Femur (tissue), 1 donor: ENCODE measurements at places on chromosomes 7 and 10.
A peak's percentile ranks its signal among the peaks of the same experiment; 100 is the strongest.

- peak; percentile 50 for DNase-seq
These were observed 6.5 kb downstream of the DUSP5 start for GRCh38 chr10:110504111-110504735.

DNA sequence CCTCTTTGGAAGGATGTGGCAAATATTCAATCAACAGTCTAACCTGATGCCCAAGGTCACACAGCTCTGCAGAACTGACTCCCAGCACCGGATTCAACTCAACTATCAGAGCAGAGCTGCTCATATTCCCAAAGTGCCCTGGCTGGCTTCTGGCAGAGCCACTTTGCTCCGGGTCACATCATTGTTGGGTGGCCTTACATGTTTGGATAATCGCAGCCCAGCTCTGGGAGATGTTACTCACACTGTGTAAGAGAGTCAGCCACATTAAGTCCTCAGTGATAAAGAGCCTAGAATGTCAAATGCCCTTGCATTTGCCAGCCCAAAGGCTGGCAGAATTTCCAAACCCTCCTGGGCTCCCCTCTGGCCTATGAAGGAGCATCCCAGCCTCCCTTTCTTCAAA lies 79.8 kb upstream of the PDE1C start:
- DNase-seq: no peak

GRCh38 chr10:59854571-59854970 lies 51.8 kb downstream of the CCDC6 start:
- DNase-seq: no peak

DNA sequence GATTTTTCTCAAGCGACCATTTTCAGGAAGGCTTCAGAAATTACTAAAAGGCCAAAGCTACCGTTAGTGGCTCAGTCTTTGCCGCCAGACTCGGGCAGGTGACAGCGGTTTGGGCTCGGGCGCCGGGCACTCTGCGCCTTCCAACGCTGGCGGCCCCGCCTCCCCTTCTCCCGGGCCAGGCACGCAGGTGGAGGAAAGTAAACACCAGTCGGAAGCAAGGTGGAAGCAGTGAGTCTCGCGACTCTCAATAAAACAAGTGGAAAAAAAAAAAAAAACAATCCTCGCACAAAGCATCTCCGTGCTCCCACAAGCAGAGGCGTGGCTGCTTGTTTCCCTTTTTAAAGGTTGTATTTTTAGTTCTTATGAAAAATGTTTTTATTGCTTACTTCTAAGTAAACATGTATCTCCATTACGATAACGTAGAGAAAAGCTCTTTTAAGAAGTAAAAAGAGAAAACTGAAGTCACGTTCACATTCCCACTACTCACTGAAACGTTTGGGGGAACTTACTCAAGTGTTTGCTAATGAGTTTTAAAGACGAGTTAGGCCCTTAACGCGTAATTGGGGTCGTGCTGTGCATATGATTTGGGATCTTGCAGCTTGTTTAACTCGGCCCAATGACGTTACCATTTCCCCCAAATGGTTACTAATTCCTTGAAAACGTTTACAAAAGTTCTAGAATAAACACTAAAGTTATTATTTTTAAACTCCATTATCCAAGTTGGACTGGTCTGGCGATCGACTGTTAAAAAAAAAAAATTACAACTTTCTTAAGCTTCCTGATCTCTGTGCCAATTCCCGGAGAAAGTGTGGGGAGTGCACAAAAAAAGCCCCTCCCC lies 864 bp downstream of the CDCA7L start:
- DNase-seq: peak; percentile 26

- DNase-seq: peak; percentile 41
These were observed 464 bp downstream of the KIAA1217 start for GRCh38 chr10:24209432-24209771.

DNA sequence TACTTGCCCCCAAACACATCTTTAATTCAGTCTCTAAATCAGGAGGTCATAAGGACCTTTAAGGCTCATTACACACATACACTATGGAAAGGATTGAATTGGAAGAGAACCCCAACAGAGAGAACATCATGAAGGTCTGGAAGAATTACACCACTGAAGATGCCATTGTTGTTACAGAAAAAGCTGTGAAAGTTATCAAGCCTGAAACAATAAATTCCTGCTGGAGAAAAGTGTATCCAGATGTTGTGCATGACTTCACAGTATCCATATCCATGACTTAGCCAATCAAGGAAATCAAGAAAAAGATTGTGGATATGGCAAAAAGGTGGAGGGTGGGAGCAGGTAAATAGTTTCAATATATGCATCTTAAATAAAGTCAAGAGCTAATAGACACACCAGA lies 13.7 kb downstream of the LIPA start:
- DNase-seq: no peak

GRCh38 chr10:101071267-101071884 lies 9.6 kb downstream of the KAZALD1 start:
- DNase-seq: no peak

DNA sequence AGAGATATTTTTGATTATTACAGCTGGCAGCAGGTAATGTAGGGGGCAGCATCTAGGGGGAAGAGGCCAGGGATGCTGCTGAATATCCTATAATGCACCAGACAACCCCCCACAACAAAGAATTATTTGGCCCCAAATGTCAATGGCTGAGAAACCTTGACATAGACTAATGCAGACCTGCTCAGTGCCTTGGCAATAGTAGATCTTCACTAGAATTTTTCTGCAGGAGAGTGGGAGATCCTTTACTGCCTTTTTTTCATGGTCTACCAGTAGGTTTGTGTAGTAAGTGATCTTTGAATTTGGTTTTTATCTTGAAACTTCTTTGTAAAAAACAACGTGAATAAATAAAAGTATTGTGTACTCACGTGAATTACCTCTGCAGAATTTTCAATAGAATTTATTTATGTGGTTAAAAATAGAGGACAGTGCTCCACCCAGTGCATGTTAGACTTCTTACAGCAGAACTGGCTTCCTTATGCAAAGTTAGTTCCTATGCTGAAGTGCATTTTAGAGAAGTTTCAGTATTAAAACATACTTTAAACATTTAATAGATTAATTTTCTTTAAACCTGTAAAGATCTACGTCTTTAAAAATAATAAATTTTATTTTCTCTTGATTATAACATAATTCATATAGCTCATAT lies 199.6 kb upstream of the HDAC9 start:
- DNase-seq: no peak

GRCh38 chr10:115118346-115118745 lies 25.2 kb downstream of the ATRNL1 start:
- no peak for DNase-seq

DNA sequence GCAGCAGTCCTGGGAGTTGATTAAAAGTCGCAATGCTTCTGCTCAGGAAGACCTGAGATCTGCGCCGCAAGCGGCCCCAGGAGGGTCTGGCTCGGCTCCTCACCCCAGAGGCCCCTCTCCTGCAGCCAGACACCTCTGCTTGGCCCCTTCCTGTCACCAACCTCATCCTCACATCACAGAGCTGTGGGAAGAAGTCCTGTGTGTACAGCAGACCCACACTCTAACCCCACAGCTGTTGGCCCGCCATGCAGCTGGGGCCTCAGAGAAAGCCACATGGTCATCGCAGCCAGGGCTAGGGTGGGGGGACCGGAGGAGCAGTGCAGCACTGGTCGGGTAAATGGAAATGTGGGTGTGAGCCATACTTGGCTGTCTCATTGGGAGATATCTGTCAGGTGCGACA lies 97.7 kb downstream of the RGS10 start:
- no peak for DNase-seq

DNA sequence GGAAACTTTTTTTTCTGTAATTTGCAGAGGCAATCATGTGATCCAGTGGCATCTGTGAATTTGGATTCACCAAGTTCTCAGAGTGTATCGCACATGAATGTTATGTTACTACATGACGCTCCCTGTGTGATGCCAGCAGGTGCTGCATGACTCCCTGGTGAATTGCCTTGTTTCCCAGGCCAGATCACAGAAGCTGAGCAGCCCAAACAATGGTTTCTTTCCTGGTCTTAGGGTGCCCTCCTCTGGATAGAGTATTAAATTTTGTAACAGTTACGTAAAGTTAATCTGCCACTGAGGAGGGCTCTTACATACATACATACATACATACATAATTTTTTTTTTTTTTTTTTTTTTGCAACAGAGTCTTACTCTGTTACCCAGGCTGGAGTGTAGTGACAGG lies 3.6 kb downstream of the ZSCAN21 start:
- peak; percentile 64 for DNase-seq

- no peak for DNase-seq
These were observed 442.1 kb upstream of the FOXK1 start for GRCh38 chr7:4240042-4240441.

DNA sequence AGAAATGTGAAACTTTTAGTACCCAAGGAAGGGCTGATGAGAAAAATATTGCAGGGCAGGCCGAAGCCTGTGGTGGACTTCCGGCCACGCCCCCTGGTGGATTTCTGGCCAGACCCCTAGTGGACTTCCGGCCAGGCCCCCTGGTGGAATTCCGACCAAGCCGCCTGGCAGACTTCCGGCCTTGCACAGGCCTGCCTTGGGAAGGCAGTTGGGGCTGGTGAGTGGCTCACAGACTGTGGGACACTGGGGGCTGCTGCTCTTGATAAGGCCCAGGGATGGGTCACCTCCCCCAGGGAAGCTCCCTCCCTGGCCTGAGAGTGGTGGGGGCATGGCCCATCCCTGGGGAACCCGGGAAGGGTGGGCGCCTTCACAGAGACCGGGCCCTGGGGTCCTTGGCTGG lies 116.4 kb upstream of the MKI67 start:
- DNase-seq: no peak

DNA sequence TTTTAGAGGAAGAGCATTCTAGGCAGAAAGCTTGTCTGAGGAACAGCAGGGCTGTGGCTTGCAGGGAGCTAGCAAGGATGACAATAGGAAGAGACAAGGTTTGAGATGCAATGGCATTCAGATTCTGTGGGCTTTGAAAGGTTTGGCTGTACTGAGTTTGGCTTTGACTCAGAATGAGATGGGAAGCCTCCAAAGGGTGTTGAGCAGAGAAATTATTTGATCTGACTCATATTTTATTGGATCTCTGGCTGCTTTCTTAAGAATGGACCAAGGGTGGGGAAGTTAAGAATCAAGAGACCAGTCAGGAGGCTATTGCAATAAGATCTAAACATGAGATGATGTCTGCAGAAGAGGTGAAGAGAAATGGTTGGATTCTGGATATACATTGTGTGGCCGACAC lies 273.2 kb downstream of the CDK14 start:
- DNase-seq: no peak

- DNase-seq: peak; percentile 40
These were observed 110.7 kb upstream of the FZD8 start for GRCh38 chr10:35752469-35753461.

DNA sequence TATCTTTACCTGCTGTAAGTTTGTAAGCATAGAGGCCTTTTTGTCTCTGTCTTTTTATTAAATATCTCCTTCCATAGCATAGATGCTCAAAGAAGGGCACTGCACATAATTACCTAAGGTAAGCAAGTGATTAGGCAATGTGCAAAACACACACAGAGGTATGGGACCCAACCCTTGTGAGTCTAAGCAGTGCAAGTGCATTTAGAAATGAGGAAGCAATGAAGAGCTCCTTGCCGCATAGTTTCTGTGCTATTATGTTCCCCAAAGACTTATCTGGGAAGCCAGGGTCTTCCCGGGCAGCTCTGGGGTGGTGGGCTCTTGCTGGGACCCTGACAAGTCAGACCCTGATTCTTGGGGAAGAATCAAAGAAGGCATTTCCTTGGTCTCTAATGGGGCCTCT lies 13.5 kb upstream of the MGAM2 start:
- no peak for DNase-seq

DNA sequence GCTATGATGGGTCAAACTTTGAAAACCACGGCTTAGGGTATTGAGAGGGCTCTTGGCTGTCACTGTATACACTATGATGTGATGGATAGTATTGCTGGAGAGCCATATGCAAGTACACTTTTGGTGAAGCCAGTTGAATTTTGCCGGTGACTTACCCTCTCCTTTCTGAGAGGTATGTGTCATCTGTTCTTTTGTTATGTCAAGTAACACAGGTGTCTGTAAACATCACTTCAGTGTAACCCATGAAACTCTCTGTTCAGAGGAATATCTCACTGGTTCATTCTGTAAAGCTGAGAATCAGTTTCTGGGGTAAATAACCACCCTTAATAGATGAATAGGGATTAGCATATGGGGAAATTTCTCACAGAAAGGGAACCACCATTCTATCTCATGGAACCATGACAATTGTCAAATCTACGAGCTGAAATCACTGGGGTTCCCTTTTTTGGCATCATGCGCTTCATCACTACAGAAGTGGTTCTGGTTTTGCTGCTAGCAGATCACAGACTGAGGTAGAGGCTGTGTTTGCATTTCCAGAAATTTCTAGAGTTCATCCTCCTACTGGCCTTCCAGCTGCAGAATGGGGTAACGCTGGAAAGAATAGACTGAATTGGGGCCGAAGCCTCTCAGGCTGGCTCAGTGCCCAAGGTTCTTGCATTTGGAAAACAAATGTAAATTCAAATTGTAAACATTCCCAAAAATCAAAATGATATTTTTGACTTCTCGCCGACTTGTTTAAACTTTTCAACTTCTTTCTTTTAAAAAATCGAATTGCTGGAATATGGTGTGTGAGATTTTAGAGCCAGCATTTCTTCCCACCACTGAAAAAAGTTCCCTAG lies 83.3 kb upstream of the CREB5 start:
- no peak for DNase-seq

DNA sequence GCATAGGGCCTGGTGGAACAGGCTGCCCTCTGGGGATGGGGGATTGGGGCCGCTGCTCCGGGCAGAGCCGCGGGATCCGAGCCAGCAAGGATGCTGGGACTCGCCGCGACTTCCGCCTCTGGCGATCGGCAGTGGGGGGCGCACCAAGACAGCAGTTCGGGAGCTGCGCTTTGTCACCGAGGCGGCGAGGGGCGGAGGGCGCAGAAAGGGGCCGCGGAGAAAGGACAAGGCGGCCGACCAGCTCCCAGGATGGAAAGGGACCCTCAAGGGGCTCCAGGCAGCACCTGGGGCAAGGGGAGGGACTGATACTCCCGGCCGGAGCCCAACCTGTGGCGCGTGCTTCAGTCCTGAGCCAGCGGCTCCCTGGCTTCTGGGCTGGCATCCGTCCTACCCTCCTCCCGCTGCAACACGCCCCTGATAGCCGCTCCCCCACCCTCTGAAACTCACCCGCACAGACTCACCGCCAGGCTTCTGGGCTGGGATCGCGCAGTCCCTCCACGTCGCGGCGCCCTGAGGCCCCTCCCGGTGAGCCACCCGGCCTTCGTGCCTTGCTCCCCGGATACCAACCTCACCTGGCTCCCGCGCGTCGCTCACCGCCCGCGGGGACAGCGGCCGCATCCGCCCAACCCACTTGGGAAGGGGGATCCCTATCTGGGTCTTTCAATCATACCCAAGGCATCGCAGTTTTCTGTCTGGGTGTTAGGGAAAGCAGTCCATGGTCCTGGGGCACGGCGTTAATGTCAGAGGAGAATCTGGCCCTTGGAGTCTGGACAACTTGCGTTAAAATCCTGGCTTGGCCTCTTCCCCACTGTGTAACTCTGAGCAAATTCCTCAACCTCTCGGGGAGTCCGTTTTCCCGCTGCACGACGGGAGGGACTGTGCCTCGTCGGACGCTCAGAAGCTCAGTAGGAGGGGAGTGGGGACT lies 7.0 kb upstream of the EVX1 start:
- DNase-seq: peak; percentile 78

GRCh38 chr10:52434734-52435133 lies 120.7 kb downstream of the DKK1 start:
- DNase-seq: no peak
